GM13977 (cell line): ENCODE measurements at places on chromosomes 7 and 10.

DNA sequence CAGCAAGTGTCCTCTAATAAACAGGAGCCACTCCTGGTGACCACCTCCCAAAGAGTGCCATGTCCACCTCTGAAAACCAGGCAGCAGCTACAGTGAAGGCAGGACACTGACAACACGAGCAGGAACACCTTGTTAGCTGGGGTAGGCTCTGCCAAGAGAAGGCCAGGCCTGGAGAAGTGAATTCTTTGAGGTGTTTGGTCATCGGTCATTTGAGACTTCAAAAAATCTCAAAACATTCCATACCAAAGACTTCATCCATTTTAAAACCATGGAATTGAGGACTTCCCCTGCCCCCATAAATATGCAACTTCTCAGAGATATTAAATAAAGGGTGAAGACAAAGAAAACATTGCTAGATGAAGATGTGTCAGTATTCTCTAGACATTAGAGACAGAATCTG, 28.4 kb upstream of the OPALIN start:
- DNase-seq: no peak

DNA sequence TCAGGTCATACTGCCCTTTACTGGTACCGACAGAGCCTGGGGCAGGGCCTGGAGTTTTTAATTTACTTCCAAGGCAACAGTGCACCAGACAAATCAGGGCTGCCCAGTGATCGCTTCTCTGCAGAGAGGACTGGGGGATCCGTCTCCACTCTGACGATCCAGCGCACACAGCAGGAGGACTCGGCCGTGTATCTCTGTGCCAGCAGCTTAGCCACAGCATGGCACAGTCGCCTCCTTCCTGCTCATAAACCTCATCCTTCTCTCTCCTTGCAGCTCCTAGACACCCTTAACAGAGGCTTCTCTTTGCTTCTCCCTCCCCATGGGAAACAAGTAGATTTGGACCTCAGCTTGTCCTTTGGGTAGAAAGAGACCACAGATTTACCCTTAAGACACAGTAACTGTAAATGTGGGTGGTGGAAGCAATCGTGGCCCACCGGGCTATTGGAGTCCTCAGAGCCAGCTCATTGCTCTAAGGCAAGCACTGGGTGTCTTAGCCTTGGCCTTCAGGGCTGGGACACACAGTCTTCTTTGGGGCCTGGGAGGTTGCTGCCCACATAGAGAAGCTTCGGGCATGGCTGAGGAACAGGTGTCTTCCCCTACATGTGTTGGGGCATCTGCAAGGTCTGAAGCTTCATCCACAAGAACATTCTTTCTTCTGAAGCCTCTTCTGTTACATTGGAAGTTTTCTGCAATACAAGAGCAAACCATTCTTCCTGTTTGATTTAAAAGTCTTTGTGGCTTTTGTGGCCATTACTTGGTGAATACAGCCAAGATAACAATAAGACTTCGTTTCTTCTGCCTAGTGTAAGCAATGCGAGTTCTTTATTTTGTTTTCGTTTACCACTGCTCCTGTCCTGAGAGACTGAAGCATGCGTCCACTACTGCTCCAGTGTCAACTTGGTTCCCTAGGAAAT, 95.5 kb upstream of the PRSS58 start:
- DNase-seq: no peak

DNA sequence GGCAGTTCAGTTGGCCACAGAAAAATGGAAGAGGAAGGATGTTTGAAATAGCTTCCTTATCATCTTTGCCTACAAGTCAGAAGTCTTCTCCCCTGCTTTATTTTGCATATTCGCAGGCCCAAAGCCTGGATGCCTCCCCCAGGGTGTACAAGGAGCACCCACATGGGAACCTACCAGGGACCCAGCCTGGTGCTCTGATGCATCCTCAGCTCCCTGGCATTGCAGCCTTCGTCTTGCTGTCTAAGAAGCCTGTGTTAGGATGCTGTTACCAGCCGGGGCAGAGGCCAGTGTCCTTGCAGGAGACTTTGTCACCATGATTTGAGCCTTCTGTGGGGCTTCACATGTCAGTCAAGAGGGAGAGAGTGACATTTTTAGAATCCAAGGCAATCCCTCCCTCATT, 27.0 kb upstream of the GPR26 start:
- no peak for DNase-seq

DNA sequence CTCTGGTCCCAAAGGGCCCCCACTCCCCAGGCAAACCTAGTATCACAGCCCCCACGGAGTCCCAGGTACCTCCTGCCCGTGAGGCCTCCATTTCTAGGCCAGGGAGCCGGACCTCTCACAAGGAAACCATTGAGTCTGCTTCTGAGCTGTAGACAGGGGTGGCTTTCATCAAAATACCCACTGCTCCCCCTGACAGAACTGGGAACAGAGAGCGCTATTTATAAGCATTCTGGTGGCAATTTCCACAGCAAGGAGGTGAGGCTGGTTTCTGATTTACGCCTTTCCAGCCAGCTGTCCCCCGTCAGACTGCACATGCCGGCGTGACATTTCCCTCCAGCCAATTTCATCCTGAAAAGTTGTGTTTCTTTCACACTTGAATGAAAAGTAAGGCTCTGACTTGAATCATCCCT, 407.5 kb upstream of the PRKCQ start:
- no peak for DNase-seq

- DNase-seq: no peak
Observed at GRCh38 chr7:135389971-135390370, 119.9 kb downstream of the CNOT4 start.

GRCh38 chr10:115063701-115064658, 29.2 kb upstream of the ATRNL1 start:
- no peak for DNase-seq
